ENCODE measurements at places on chromosomes 1 and 21. TPM values are rescaled to one million over a fixed set of nuclear protein-coding genes. Genes with fewer than 3 reads are reported as not detected.

- H3K4me3 ChIP-seq, result no peak overlapping the region
- H3K36me3 ChIP-seq, result peaks cover 57% of the 10 kb centered on the region
- peaks cover 9% of the 10 kb centered on the region for H3K4me1 ChIP-seq
Measured at GRCh38 chr1:167784876-167785550, 63.2 kb downstream of the MPZL1 start.

DNA sequence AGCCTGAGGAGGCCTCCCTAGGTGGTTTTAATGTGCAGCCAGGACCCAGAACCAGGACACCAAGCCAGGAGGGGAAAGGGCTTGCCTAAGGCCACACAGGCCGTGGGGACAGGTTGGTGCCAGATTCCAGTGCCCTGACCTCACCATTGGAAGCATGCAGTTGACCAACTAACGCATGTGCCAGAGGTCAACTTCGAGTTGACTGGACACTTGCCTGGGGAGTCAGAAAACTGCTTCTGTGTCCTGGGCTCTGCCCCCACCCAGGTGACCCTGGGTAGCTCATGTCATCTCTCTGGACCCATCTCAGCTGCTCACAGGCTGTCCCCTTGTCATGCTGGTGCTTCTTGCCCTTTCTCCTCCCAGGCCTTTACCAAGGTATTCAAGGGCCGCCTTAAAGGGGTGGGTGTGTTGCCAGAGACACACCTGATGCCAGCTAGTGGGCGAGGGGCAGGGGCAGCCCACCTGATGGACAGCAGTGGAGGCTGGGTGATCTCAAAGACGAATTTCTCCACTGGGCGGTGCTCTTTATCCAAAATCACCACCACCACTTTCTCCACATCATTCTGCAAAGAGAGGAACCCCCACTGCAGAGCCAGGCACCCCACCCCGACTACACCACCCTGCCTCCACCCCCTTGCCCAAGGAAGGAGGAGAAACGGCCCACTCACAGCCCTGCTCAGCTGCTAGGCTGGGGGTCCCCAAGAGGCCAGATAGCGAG lies 4.4 kb downstream of the MAD2L2 start:
- H3K27ac ChIP-seq, result no peak overlapping the region
- DNase-seq, result no peak
- peaks cover 2% of the 10 kb centered on the region for H3K4me1 ChIP-seq
- H3K36me3 ChIP-seq, result no peaks in the 10 kb centered on the region
- no peaks in the 10 kb centered on the region for H3K27me3 ChIP-seq

DNA sequence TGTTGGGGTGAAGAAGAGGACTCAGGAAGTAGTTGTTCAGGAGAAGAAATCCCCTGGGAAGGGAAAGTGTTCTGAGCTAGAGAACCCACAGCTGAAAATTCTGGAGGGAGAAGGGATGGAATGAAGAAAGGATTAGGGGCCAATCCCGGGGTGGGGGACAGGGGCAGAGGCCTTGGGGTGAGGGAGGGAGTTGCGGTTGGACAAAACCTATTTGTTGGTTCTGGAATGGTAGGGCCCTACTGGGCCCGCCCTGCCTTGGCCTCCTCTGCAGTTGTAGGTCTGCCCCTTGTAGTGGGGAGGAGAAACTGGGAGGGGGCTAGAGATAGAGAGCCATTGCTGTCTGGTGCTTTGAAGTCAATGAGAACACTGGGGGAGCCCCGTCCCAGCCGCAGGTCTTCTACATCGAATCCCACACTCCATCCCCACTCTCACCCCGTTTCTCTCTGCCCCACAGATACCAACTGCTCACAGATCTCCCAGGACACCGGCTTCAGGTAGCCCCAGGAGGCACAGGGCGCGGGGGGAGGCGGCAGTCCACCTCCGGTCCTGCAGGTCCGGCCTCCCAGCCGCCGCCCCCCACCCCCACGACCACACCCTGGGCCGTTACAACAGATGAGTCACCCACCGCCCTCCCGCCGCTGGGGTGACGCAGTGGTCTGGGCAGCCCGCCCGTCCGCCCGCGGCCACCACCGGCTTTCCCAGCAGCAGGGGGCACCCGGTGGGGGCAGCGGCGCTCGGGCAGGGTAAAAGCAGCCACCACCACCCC lies 1.1 kb downstream of the TAGLN2 start:
- H3K36me3 ChIP-seq, result no peaks in the 10 kb centered on the region
- DNase-seq, result no peak
- peaks cover 33% of the 10 kb centered on the region for H3K27me3 ChIP-seq
- peaks cover 33% of the 10 kb centered on the region for H3K4me1 ChIP-seq

DNA sequence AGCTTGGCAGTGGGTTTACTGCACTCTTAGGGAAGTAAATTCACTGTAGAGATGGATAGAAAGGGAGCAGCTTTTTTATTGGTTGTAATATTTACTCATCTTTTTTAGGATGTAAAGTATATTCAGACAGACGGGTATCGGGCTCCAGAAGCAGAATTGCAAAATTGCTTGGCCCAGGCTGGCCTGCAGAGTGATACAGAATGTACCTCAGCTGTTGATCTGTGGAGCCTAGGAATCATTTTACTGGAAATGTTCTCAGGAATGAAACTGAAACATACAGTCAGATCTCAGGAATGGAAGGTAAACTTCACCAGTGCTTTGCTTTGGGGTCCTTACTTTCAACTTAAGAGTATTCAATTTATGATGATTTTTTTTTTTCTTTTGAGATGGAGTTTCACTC lies 3.2 kb downstream of the UHMK1 start:
- H3K36me3 ChIP-seq, result peaks cover 8% of the 10 kb centered on the region
- H3K4me1 ChIP-seq, result peaks cover 26% of the 10 kb centered on the region
- H3K27me3 ChIP-seq, result peaks cover 5% of the 10 kb centered on the region
- H3K4me3 ChIP-seq, result no peak overlapping the region
- no peak overlapping the region for H3K27ac ChIP-seq

Gene SPRR2E
- not detected for total RNA-seq

Gene FCMR
- total RNA-seq, result not detected
